Small intestine (tissue), 16 donors: ENCODE measurements at places on chromosomes 3 and 15. TPM values are rescaled to one million over a fixed set of nuclear protein-coding genes. Genes with fewer than 3 reads are reported as not detected.

GRCh38 chr15:31212326-31213080 is 111.0 kb upstream of the TRPM1 start:
- no peak overlapping the region for H3K27ac ChIP-seq
- no peak overlapping the region for H3K4me3 ChIP-seq
- no peak for DNase-seq
- H3K36me3 ChIP-seq: no peaks in the 10 kb centered on the region
- H3K4me1 ChIP-seq: peaks cover 2% of the 10 kb centered on the region
- no peaks in the 10 kb centered on the region for H3K27me3 ChIP-seq

- no peak overlapping the region for H3K4me3 ChIP-seq
- H3K27me3 ChIP-seq: no peaks in the 10 kb centered on the region
- no peaks in the 10 kb centered on the region for H3K36me3 ChIP-seq
These were observed 803.4 kb downstream of the TUSC7 start for GRCh38 chr3:117512975-117513374.

TEX55 gene
- polyA plus RNA-seq: not detected

FAM98B gene
- polyA plus RNA-seq: 5.8 TPM

PLAAT1 gene
- 0.06 TPM for polyA plus RNA-seq
